HEK293T (cell line): ENCODE measurements at places on chromosomes 4 and X.

GRCh38 chr4:72909461-72909860 lies 160.1 kb downstream of the COX18 start:
- peak; percentile 14 for DNase-seq

GRCh38 chr4:32689518-32689917 lies 1969.3 kb downstream of the PCDH7 start:
- DNase-seq, result no peak

GRCh38 chrX:115892787-115893671 lies 277.5 kb upstream of the AGTR2 start:
- DNase-seq, result peak; percentile 65

DNA sequence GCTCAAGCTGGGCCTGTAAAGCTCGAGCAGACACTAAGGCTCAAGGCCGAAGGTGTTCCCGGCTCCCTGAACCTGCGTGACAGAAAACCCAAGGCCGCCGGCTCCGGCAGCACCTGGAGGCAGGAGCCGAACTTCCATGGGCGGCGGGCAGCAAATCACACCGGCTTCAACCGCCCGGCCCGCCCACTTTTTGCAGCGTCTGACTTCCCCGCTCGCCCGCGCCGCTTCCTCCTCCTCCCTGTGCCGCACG lies 940 bp upstream of the NSD2 start:
- DNase-seq, result peak; percentile 76

DNA sequence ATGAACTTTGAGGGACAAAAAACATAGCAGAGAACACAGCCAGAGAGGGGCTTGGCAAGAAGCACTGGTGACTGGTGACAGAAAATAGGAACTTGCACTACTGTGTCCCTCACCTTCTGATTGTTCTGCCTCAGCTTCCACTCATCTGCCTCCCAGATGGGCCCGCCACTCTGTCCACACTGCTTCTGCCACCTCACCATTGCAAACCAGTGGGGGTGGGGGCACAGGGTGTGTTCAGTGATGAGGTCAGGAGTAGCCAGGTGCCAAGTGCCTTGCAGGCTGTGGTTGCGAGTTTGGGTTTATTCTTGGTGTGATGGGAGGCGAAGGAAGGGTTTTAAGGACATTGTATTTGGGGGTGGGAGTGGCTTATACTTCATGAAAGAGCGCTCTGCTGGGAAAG lies 9.1 kb upstream of the UBA1 start:
- DNase-seq, result no peak
